T follicular helper cell (primary cell): ENCODE measurements at places on chromosomes 13 and 19.

GRCh38 chr19:34454685-34455084, 26.5 kb downstream of the UBA2 start:
- DNase-seq = no peak

GRCh38 chr13:22210134-22210930, 539.5 kb downstream of the FGF9 start:
- DNase-seq = no peak

- DNase-seq = no peak
Measured at GRCh38 chr13:99590519-99591011, 89.3 kb downstream of the TM9SF2 start.

DNA sequence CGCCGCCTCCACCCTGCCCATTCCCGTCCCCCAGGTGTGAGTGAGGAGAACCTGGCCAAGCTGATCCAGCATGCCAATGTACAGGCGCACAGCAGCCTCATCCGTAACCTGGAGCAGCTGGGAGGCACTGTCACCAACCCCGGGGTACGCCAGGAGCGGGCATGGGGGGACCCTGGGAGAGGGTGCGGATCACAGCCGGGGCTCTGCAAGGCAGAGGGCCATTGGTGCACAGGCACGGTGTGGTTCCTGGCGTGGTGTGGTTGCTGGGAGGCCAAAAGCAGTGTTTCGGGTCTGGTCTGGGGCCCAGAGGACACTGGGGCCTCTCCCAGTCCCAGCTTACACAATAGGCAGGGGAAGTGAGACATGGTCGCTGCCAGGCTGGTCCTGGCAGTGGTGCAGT, 8.3 kb downstream of the STXBP2 start:
- DNase-seq = no peak

DNA sequence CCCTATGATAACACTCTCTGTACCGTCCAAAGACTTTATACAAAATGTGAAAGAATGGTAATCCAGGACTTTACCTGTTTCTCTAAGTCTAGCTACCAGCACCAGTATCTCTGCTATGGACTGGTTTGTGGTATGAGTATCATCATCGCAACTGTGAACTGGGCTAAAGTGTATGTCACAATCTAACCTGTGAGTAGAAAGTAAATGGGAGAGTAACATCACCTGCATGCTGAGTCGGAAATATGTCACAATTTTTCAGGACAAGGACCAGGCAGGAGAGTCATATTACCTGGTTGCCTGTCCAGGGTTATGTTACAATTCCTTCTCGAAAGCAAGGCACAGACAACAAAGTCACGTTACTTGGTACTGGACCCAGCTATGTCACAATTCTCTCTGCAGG, 5.1 kb upstream of the ZNF43 start:
- no peak for DNase-seq

GRCh38 chr19:31294189-31294588, 55.0 kb downstream of the TSHZ3 start:
- no peak for DNase-seq

- DNase-seq = no peak
Measured at GRCh38 chr19:34231439-34231838, 22.9 kb upstream of the GARRE1 start.
